Hippocampal formation (tissue), 2 donors: ENCODE measurements at places on chromosomes 5 and 9.

- no peak for DNase-seq
Measured at GRCh38 chr5:111745075-111745739, 11.8 kb downstream of the NREP start.

DNA sequence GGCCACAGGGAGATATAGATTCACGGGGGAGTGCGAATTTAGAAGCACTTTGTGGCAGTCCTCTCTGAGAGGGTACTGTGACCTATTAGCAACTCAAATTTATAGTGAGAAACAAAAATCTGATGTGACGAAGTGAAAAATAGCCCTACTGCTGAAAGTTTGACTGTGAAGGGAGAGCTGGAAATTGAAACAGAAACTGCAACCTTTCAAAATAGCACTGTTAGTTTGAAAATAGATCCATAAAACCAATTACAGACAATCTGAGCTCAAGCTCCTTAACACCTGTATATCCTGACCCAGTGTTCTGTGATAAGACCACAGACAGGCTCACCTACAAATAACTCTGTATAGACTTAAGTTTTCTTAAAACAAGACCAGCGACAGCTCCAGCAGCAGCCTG, 420.1 kb downstream of the IRX1 start:
- no peak for DNase-seq

- no peak for DNase-seq
Measured at GRCh38 chr9:135946392-135946994, 14.7 kb downstream of the UBAC1 start.

GRCh38 chr9:89361816-89362646, 43.7 kb downstream of the SECISBP2 start:
- no peak for DNase-seq

DNA sequence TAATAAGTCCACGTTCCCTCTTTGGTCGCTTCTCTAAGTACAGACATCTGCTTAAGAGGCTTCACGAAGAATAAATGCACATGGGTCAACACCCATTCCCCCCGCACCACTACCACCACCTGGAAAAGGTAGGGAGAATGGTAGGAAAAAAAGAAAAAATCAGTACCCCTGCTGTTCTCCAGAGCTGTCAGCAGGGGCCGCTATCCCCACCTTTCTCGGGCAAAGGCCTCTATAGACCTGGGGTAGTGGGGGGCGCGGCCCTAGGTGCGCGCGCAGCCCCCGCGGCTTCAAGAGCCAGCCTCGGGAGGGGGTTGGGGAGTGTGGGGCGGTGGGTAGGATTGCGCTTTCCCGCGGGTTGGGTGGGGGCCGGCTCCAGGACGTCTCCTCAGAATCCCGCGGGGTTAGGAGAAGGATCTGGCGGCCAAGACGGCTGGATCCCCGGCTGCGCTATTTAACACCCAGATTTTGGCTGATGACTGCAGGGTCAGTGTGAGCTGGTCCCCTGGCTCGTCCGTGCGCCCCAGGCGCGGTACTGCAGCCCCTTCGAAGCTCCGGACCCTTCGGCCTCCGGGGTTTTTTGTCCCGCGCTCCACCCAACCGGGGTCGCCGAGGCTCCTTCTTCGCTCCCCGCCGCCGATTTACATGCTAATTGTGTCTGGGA, 1.6 kb upstream of the SEMA6A start:
- peak; percentile 54 for DNase-seq

DNA sequence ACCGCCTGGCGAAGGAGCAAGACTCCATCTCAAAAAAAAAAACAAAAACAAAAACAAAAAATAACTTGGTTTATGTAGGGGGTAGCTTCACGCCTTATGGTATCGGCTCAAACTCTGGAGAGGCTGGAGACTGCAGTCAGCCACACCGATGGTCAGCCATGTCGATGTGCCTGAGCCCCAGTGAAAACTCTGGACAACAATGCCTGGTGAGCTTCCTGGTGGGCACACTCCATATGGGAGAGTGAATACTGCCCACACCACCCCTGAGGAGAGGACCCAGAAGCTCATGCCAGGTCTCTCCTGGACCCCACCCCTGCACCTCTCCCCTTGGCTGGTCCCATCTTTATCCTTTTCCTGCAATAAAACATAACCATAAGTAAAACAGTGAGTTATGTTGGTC, 19.6 kb downstream of the IPPK start:
- no peak for DNase-seq

GRCh38 chr9:37608250-37608649, 15.9 kb upstream of the TOMM5 start:
- no peak for DNase-seq

DNA sequence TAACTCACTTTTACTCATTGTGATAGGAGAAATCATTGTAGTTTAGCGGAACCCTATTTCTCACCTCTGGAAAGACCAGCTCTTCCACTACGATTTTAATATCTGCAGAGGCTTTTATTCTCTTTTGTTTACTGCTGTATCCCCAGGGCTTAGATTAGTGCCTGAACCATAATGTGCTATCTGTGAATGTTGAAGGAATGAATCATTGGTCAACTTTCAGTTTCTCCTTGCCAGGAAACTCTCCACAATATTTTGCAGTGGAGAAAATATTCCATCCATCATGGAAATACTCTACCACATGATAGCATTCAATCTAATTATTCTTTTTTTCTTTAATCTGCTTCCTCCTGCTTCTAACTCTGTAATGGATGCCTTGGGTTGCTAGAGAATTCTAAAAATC, 263.5 kb upstream of the PTPRD start:
- no peak for DNase-seq
